ENCODE measurements at places on chromosomes 6 and 20. TPM values are rescaled to one million over a fixed set of nuclear protein-coding genes. Genes with fewer than 3 reads are reported as not detected.

RBPJL gene
- not detected for total RNA-seq

SLC17A3 gene
- not detected for total RNA-seq

GRCh38 chr6:139881236-139881635 is 506.8 kb upstream of the CITED2 start:
- no peaks in the 10 kb centered on the region for H3K27me3 ChIP-seq
- peaks cover 26% of the 10 kb centered on the region for H3K4me1 ChIP-seq
- H3K4me3 ChIP-seq: no peak overlapping the region
- no peak overlapping the region for H3K27ac ChIP-seq
- DNase-seq: no peak
- H3K36me3 ChIP-seq: no peaks in the 10 kb centered on the region

DNA sequence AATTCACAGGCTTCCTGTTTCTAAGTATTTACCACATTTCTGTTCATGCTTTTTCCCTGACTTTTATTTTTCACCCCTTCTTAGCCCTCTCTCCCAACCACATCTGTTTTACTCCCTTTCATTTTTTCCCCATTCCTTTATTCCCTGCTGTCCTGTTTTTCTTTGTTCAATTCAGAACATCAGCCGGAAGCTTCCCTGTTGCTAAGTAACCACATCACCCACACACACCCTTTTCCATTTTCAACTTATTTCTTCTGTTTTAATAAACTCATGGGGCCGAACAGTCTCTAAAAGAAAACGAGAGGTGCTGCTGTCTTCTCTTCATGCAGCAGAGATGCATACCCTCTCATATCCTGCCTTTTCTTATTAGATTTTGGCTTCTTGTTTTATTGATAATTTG is 53.5 kb upstream of the CEP85L start:
- no peak overlapping the region for H3K27ac ChIP-seq
- H3K4me3 ChIP-seq: no peak overlapping the region
- DNase-seq: peak; percentile 52
- no peaks in the 10 kb centered on the region for H3K27me3 ChIP-seq
- H3K4me1 ChIP-seq: peaks cover 25% of the 10 kb centered on the region

- peaks cover 58% of the 10 kb centered on the region for H3K27me3 ChIP-seq
- no peaks in the 10 kb centered on the region for H3K36me3 ChIP-seq
- H3K4me3 ChIP-seq: no peak overlapping the region
These were observed 2.7 kb upstream of the MYT1 start for GRCh38 chr20:64161356-64162238.

All from cardiac muscle cell (in vitro differentiated cells and primary cell).